RPMI7951 (cell line): ENCODE measurements at places on chromosomes 5 and 9. TPM values are rescaled to one million over a fixed set of nuclear protein-coding genes. Genes with fewer than 3 reads are reported as not detected.

- peak; percentile 74 for DNase-seq
These were observed at the start of gene PCDHGB2 for GRCh38 chr5:141359790-141360426. TSS of gene PCDHGB2 (plus strand) at chr5:141359994. CDS start at chr5:141360136, 142 bp downstream.

GRCh38 chr5:7392693-7393024 lies 3.3 kb upstream of the ADCY2 start:
- no peak for DNase-seq

DNA sequence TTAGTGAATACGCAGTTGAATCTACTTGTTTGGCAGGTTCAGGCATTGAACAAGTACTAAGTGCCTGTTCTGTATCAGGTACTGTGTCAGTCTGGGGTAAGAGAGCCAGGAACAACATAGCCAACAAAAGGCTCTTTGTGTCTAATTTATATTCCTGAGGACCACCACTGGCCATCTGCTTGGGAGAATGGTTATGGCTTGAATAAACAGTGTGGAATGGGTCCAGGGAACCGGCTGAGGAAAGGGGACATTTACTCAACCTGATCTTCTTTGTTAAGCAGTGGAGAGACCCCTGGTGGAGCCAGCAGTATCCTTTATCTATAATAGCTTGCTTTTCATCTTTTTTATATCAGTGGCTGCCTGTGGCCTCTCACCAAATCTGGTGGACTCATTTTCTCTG lies 38.6 kb downstream of the EXOSC2 start:
- no peak for DNase-seq

DNA sequence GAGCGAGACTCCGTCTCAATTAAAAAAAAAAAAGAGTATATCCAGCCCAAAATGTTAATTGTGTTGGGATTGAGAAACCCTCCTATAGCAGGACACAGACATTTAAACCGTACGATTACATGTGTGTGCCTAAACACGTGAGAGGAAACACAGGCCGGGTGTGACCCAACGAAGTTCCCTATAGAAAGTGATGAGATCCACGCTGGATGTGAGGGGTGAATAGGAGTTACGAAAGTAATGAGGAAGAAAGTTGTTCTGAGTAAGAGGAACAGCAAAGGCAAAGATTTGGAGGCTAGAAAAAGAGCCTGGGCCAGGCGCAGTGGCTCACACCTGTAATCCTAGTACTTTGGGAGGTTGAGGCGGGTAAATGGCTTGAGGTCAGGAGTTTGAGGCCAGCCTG lies 13.6 kb downstream of the NAIF1 start:
- DNase-seq = no peak

GRCh38 chr5:139650031-139650688 lies 2.0 kb downstream of the CXXC5 start:
- DNase-seq = no peak

DNA sequence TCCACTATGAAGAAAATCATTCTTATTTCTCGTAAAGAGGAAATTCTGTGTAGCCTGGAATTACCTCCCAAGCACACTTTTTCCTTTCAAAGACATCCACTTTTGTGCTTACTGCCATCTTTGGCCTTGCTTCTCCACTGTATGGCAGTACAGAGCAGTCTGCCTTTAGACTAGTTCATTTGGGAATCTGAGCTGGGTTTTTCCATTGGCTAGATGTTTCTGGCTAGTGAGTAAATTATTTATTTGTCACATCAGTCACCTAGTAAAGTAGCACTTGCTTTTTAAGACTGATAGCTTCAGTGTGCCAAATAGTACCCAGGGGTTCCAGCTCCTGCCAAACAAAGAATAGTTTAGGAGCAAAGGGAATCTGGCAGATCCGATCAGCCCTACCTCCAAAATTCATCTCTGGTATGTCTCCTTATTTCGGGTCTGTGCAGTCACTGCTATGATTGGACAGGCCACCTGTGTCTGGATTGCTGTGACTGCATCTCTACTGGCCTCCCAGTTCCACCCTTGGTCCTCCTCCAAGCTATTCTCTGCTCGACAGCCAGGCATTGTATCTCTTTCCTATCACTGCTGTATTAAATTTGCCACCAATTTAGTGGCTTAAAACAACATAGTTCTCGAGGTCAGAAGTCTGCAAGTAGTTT lies 97.6 kb downstream of the NUDT12 start:
- DNase-seq = no peak

The KIF4B gene
- total RNA-seq = not detected in 2 replicates
